Stimulated activated CD4-positive, alpha-beta T cell treated with anti-CD3 and anti-CD28 coated beads, Interleukin-1b, Interleukin-23, amount 100 ng/mL, for 1 hour (primary cell): ENCODE measurements at places on chromosomes 5 and 9.

GRCh38 chr5:180491496-180491895, 2.7 kb upstream of the CNOT6 start:
- DNase-seq = no peak

- DNase-seq = no peak
Observed at GRCh38 chr5:161372682-161373344, 173.7 kb downstream of the GABRB2 start.

DNA sequence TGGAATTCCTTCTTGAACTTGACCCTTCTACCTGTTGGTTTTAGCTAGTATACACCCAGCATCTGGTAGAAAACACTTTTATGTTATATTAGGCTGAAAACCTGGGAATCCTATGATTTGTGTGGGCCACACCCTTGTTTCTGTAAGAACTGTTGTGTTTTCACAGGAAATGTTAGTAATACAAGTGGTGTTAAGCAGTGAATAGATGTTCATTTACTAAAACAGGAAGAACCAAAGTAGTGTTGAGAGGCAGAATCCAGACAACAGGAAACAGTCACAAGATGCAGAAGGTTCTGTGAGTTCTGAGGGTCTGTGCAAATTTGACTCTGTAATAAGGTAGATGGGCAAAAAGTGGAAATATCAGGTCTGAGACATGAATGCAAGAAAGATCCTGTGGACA, 73.0 kb upstream of the RAI14 start:
- DNase-seq = no peak

- no peak for DNase-seq
Observed at GRCh38 chr5:158382473-158382872, 523.5 kb upstream of the CLINT1 start.

GRCh38 chr5:147332658-147333057, 97.8 kb downstream of the STK32A start:
- DNase-seq = no peak

DNA sequence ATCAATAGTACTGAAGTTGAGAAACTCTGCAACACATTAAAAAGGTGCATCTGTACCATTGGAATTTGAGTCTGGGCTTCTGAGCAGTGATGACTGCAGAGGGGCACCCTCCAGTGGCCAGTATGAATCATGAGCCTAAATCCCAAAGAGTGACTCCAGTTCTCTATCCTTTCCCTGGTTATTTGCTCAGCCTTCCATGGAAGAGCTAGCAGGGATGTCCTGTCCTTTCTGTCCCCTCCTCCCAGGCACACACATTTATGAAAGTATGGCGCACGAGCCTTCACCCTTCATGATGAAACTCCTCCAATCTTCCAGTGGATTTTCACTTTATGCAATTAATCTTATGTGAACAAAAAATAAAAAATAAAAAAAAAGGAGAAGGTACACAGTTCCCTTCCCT, 81.0 kb downstream of the ESM1 start:
- no peak for DNase-seq

GRCh38 chr5:175735701-175736100, 77.8 kb downstream of the HRH2 start:
- no peak for DNase-seq

GRCh38 chr9:136584934-136585333, 39.1 kb upstream of the NOTCH1 start:
- DNase-seq = no peak

GRCh38 chr5:131633830-131634229, 1.2 kb downstream of the RAPGEF6 start:
- no peak for DNase-seq

DNA sequence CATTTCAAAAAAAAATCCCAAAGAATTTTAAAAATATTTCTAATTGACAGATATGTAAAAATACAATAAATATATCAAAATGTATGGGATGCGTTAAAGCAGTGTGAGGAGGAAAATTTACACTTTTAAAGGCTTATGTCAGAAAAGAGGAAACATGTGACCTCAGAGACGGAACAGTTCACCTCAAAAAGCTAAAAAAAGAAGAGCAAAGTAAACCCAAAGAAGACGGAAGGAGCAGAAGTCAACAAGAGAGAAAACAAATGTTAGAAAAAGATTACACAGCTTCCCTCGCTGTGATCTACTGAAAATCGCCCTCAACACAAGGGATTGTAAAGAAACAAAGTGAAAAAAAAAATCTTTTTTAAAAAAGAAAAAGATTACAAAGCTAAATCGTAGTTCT, 186.9 kb downstream of the AUH start:
- DNase-seq = no peak

- no peak for DNase-seq
Observed at GRCh38 chr9:115673599-115673998, 480.0 kb upstream of the PAPPA start.

DNA sequence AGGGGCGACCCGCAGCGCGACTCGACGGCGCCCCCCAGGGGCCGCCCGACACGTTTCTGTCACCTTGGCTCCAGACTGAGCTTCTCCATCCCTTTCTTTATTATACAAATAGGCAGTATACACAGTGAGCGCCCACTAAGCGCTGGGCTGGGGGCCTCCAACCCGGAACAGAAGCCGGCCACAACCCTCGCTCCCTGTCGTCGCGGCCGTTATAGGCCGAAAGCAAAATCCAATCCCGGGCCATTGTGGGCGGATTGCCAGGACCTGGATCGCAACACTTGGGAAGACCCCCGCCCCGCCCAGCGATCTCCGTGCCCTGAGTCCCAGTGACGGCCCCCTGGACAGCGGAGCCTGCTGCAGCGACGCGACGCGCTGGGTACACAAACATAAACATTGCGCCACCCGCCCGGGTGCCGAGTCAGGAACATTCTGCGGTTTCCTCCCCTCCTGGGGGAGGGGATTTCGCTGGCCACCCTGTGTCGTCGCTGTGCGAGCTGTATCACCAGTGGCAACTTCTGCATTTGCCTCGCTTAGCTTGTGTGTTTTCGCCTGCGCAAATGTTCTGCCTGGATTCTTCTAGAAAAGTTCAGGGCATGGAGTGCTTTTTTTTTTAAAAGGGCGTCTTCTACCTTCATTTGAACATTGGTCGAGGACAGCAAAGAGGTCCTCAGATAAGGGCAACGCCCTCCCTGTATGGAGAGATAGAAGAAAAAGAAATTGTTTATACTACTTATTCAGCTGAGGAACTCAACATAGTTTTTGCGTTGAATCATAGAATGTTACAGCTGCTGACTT, 1.3 kb upstream of the DUSP1 start:
- peak; percentile 60 for DNase-seq

DNA sequence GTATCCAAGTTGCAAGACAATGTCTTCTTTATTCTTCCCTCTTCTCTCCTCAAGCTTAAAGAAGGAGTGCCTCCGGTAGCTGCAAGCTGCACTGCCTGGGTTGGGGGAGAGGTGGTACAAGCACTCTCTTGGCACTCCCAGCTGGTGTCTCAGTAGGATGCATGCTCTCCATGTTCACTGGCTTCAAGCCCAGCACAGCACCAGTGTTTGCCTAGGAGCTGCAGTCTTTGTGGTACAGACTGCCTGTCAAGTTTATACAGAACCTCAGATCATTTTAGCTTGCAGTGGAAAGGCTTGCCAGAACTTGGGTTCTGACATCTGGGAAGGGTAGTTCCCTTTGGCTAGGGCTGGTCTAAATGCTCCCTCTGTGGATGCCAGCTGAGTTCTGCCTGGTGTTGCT, 505.6 kb downstream of the MAN2A1 start:
- no peak for DNase-seq

DNA sequence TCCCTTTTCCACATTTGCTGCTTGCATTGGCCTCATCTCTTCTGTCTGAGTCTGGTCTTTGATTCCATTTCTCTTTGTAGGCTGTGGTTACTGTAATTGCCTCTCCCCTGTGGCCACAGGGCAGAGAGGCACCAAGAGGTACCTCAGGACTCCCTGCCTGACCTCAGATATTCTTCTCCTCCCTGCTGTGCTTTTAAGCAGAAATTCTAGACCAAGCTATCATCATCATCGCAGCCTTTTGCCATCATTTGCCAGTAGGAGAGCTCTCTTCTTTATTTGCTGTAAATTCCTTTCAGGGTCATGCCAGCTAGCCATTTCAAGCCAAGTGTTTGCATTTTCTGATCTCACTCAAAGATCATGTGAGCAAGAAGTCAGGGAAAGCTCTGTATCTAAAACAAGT, 369.6 kb downstream of the ICE1 start:
- DNase-seq = no peak

- no peak for DNase-seq
Observed at GRCh38 chr9:128626181-128626580, 30.5 kb downstream of the DYNC2I2 start.

DNA sequence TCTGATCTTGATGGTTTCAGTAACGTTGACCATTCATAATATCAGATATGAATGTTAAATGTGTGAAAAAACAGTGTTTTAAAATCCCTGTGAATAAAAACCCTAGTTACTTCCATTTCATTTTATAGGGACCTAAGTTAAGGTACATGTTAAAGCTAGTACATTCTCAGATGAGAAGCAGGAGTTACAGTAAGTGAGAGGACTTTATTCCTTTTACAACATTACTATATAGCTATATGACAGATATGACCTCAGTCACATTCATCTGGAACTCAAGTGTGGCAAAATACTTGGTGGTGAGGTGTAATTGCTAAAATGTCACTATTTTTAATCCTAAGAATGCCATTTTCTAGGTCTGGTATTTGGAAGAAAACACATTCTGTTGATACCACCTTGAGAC, 96.4 kb downstream of the OXCT1 start:
- DNase-seq = no peak

DNA sequence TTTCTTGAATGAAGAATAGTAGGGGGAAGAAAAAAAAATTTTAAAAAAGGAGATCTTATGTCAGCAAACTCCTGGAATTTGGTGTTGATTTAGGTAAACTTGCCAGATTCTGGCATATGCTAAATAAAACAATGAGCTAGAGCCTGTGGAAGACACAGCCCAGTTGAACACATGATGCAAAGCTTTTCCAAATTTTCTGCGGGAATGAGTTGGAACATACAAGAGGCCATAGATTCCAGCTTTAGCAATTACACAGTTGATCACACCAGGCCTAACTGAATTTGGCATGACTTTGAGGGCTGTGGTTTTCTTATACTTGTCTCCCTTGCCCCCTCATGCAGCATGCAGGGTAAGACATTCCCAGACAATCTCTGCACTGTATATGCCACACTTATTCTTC, 297.0 kb downstream of the SH3GL2 start:
- DNase-seq = no peak

GRCh38 chr5:85441156-85441555, 1056.5 kb upstream of the EDIL3 start:
- no peak for DNase-seq

GRCh38 chr5:91025449-91025848, 357.7 kb downstream of the ARRDC3 start:
- no peak for DNase-seq

GRCh38 chr5:35668319-35668718, 50.7 kb downstream of the SPEF2 start:
- DNase-seq = no peak

DNA sequence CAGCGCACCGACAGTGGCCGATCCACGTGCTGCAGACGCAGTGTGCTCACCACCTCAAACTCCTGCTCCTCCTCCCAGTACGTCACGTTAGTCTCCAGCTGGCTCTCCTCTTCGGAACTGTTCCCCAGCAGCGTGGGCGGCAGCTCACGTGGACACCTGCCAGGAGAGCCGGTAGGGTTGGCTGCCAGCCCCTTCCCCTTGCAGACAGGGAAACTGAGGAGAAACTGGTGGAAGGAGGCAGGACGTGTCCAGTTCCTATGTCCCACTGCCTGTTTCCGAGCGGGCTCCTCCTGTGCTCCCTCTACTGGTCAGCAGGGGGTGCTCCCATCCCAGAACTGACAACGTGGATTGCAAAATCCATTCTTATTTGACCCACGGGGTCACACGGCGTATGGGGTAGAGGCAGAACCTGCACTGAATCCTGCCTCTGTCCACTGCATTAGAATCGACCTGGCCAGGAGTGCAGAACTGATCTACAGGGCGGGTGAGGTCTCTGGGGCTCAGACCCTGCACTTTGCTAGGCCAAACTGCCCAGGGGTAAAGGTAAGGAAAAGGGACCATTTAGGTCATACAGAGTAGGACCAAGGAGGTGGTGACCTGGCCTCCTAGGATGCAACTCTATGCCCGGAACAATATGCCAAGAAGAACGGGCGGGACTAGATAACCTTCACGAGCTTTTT, 25.7 kb downstream of the PDGFRB start:
- no peak for DNase-seq

GRCh38 chr5:91077623-91078022, 305.5 kb downstream of the ARRDC3 start:
- no peak for DNase-seq

GRCh38 chr9:131179561-131180219, 54.3 kb downstream of the NUP214 start:
- no peak for DNase-seq

- DNase-seq = no peak
Observed at GRCh38 chr5:132103969-132104391, 30.4 kb downstream of the CSF2 start.

- no peak for DNase-seq
Observed at GRCh38 chr9:78033870-78034269, 2.3 kb upstream of the GNAQ start.

GRCh38 chr5:115850744-115851416, 9.1 kb downstream of the AP3S1 start:
- DNase-seq = no peak

- no peak for DNase-seq
Observed at GRCh38 chr5:142056816-142057696, 44.2 kb upstream of the GNPDA1 start.

DNA sequence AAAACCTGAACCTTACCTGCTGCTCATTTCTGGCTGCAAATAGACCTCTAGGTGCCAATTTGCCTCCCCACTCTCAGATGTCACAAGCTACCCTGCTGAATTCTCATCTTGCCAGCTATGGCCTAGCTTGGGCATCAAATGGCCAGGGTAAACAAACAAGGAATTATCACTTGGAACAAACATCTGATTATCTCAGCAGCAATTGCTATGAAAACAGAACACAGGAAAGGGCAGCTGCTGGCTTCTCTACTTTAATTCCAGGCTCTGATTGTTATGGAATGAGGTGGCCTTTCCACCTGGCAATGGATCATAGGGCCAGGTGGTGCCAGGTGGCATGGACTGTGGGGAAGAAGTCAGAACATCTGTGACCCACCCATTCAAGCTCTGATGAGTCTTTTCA, 505.1 kb downstream of the TLR4 start:
- DNase-seq = no peak

DNA sequence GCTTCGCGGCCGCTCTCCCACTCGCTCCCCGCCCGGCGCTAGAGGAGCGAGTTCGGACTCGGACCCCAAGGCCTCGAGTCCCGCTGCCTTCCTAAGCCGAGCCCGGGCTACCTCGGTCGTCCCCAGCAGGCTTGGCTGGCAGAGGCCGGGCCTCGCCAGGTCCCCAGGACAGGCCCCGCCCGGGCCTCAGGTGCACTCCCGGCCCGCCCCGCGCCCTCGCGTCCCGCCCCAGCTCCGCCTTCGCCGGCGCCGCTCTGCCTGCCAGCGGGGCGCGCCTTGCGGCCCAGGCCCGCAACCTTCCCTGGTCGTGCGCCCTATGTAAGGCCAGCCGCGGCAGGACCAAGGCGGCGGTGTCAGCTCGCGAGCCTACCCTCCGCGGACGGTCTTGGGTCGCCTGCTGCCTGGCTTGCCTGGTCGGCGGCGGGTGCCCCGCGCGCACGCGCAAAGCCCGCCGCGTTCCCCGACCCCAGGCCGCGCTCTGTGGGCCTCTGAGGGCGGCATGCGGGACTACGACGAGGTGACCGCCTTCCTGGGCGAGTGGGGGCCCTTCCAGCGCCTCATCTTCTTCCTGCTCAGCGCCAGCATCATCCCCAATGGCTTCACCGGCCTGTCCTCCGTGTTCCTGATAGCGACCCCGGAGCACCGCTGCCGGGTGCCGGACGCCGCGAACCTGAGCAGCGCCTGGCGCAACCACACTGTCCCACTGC, at the start of gene SLC22A5:
TSS of gene SLC22A5 (plus strand) at position 237 of the 707 bp plus-strand sequence. CDS start at position 500, 263 bp downstream.
- DNase-seq = peak; percentile 16
